NCI-H524 (cell line): ENCODE measurements at places on chromosomes 16 and 17.
A peak's percentile ranks its signal among the peaks of the same experiment; 100 is the strongest.

DNA sequence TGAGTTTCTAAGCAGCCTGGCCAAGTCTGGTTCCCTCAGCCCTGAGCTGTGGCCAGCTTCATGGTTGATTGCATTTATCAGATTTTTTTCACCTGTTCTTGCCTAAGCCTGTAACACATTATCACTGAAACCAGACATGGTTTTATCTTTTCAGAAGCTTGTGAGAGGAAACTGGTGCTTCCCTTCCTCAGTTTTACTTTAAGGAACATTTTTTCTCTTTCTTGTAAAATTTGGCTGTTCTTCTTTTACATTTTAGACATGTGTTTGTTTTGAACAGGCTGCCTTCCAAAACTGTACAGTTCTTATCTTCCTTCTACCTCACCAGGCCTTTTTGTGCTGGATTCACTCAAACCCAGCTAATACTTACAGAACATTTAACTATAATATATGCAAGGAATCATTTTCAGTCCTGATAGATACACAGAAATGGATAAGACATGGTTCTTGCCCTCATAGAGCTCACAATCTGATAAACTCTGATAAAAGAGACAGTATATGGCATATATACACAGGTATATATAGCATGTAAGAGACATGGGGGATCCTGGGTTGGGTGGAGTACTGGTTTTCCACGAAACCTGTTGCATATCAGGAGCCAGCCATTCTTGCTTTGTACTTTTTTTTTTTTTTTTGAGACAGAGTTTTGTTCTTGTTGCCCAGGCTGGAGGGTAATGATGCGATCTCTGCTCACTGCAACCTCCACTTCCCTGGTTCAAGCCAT, 44.5 kb downstream of the ZNRF1 start:
- DNase-seq, result no peak

GRCh38 chr17:81916234-81917001, 1.6 kb downstream of the SIRT7 start:
- no peak for DNase-seq

DNA sequence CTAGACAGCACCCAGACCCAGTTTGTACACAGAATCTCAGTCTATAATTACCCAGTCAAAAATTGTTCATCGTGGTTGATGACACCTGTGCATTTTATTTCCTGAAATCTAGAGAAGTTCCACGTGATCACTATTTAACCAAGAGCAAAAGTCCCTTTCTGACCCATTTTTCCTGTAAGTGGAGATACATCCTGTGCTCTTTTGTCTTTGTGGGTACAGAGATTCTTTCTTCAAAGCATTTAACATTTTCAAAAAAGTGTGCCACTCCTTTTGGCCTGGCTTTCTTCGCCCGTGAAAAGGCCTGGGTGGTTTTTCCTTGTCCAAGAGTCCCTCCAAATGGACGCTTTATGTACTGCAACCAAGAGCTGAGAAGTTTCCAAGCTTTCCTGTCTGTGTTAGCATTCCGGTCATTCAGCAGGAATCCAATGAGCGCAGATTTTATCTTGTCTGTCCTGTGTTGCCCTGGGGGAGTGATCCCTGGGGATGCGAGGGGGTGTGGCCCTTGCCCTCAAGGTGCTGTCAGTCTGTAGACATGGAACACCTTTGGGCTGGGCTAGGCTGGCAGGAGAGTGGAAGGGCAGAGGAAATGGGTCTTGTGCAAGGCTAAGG, 161.1 kb upstream of the CACNG5 start:
- DNase-seq, result peak; percentile 39

DNA sequence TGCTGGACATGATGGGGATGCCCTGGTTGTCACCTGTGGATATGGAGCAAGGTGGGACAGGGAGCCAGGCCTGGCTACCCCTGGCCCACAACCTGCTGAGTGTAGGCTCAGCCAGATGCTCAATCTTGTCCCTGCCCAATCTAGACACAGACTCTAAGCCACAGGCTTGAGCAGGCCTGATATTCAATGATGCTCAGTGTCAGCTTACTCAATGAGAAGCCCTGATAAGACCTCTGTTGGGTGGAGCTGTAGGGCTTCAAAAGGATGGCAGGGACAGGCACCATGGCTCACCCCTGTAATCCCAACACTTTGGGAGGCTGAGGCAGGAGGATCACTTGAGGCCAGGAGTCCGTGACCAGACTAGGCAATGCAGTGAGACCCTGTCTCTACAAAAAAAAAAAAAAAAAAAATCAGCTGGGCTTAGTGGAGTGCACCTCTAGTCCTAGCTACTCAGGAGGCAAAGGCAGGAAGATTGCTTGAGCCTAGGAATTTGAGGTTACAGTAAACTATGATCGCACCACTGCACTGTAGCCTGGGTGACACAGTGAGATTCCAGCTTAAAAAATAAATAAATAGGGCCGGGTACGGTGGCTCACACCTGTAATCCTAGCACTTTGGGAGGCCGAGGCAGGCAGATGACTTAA, 3.4 kb downstream of the LCAT start:
- DNase-seq, result no peak

DNA sequence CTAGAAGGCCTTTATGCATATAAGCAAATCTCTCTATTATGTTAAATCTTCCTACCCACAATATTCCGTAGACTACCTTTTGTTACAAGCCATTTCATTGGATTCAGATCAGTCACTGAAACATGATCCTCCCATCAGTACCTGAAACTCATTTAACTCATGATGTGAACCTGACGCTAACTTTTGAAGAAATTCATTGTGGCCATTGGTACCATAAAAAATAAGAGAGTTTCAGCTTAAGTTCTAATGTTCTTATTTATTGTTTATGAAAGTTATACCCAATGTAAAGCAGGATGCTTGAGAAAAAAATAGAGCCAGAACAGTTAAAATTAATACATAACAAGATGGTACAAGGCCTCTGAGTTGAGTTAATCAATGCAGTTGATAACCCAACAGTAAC, 439.6 kb downstream of the KCNJ2 start:
- DNase-seq, result no peak

DNA sequence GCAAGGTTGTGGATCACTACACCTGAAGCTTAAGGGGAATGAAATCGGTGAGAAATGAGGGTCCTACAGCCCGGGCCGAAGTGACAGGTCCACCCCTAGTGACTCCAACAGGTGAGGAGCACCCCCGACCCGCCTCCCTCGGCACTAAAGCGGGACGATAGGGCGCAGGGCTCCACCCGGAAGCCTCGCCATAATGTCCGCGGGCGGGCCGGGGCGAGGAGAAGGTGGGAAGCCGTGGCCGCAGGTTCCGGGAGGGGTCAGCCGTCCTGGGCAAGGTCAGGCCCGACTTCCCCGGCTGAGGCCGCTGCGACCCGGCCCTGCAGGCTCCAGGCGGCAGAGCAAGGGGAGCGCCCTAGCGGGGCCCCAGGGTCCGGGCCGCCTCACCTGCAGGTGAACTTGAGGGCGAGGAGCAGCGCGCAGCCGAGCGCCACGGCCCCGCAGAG, 543 bp downstream of the TXNDC11 start:
- no peak for DNase-seq

GRCh38 chr17:863880-864279, 81.7 kb downstream of the MRM3 start:
- no peak for DNase-seq

- DNase-seq, result no peak
Measured at GRCh38 chr16:56682703-56683397, 580 bp downstream of the MT1X start.

DNA sequence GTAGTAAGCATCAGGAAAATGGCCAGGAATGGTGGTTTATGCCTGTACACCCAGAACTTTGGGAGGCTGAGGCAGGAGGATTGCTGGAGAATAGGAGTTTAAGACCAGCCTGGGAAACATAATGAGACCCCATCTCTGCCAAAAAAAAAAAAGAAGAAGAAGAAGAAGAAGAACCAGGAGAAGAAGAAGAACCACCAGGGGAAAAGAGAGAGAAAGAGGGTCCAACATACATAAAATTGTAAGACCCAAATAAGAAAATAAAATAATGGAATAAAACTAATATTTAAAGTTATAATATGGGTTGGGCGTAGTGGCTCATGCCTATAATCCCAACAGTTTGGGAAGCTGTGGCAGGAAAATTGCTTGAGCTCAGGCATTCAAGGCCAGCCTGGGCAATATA, 408.4 kb downstream of the ZFHX3 start:
- DNase-seq, result no peak

DNA sequence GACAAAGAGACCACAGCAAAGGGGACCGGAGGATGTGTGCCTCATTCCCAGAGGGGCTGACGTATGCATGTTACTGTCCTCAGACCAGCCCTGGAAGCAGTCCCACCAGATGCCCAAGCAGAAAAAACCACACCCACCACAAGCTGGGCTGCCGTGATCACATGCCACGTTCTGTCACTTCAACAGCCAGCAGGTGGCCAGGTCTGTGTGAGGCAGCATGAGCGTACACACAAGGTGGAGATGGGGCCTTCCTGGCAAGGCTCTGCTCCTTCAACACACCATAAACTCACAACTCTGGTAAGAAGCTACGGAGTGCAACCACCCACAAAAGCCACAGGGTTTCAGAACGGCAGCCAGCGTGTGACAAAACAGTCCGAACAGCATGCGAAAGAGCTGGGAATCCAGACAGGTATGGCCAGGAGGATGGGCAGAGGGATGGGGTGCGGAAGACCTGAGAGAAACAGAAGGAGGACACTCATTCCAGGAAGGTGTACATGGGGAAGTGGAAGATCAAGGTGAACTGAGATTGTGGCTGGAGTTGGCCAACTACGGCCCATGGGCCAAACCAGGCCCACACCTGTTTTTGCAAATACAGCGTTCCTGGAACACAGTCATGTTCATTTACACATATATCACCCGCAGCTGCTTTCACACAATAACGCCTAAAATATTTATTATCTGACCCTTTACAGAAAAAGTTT, 27.9 kb downstream of the MBTPS1 start:
- DNase-seq, result peak; percentile 88

- DNase-seq, result peak; percentile 21
Measured at GRCh38 chr17:82418001-82418986, at the start of the genes HEXD and OGFOD3. HEXD (plus strand) TSS chr17:82418347; CDS start chr17:82419800, 1,453 bp downstream. OGFOD3 (minus strand) TSS chr17:82418586; CDS start chr17:82418485, 101 bp downstream.

DNA sequence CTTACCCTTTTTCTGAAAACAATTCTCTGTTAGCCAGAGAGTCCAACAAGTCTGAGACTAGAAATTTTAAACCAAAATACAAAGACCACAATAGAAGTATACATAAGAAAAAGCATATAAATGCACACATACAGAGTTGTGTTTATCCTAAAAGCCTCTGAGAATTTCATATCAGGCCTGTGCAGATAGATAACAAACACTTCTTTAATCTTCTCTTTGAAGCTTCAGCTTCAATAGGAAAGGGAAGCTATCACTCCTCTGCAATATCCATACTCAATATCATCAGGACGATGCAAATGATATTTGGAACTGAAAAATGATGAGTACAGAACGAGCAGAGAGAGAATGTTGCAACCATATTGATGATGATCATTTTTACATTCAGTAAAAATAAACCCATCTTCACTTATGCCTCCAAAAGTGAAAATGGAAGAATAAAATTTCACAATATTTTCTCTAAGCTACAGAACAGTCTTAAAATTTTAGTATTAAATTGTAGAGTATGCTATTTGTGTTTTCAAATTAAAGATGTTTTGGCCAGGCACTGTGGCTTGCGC, 61.6 kb downstream of the SKAP1 start:
- DNase-seq, result no peak

DNA sequence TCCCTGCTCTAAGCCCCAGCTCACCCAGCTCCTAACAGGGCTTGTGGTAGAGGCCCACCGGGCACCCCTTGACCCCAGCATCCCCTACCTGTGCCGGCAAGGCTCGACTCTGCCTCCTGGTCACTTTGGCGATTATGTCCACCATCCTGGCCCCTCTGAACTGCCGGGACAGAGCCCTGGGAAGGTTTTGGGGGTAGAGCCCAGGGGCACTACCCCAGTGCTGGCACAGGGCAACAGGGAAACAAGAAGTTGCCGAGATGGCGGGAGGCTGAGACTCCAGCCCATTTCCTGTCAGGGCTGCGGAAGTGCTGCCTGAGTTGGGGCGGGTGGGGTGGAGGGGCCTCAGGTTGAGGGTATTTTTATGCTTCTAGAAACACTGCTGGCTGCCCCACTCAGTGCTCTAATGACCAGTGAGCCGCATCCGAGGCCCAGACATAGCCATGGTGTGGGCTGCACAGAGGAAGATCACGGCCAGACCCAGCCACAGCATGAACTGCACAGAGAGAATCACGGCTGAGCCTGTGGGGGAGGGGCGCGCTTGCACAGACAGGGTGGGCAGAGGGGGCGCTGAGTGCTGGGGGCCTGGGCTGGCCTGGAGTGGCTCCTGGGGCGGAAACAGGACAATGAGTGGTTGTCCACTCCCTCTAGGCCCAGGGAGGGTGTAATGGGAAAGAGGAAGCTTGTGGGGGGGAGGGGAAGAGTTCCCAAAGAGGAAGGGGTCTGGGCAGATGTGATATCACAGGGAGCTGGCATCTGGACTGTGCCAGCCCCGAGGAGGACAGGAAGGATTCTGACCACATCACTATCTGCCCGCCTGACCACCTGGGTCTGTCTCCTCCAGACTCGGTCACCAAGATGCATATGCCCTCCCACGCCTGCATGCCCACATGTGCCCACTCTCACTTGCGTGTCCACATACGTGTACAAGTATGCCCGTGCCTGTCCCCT, 22.3 kb downstream of the ARHGAP27 start:
- DNase-seq, result no peak

- no peak for DNase-seq
Measured at GRCh38 chr16:35146031-35146710, 1686.8 kb downstream of the TP53TG3F start.

DNA sequence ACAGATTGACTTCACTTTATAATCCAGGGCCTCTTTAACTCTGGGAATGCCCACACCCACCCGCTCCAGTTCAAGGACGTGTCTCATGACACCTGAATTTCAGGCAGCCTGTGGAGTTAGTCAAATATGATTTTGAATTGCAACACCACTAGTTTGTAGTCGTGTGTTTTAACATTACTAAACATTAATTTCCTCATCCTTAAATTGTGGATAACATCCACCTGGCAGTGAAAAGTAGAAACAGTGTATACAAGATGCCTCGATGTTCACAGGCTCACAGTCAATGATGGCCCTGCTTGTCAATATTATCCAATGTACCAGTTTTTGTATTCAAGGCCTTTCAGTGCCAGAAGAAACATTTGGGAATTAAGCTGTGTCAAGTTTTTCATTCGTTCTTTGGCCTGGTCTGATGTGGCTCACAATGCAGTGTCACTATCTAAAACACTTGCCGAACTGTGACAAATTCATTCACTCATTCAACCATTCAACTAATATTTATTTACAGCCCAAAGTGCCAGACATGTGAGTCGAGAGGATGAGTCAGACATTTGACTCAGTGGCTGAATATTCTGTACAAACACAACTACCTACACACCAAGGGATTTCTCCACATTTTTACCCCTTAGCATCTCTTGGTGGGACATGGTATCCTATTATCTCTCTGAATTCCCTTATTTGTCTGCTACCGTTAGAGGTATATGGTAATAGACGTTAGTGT, 1.4 kb downstream of the MEIOB start:
- DNase-seq, result no peak

DNA sequence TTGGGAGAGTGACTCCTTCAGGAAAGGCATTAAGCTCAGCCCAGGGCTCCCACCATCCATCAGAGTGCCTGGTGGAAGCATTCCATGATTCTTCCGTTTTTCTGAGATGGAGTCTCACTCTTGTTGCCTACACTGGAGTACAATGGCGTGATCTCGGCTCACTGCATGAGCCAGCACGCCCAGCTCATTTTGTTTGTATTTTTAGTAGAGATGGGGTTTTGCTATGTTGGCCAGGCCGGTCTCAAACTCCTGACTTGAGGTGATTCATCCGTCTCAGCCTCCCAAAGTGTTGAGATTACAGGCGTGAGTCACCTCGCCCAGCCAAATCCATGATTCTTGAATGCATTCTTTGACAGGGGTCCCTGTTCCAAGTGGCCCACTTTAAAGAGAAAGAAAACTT, 23.1 kb downstream of the MIS12 start:
- DNase-seq, result no peak
